ENCODE measurements at places on chromosomes 7 and 10.

DNA sequence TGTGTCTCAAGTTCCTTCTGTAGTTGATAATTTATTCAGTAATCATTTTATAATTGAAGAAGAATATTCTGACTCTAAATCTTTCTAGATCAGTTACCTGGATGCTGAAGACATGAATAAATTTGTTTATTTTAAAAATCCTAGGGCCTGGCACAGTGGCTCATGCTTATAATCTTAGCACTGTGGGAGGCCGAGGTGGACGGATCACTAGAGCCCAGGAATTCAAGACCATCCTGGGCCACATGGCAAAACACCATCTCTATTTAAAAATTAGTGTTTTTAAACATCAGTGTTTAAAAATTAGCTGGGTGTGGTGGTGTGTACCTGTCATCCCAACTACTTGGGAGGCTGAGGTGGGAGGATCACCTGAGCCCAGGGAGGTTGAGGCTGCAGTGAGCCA is 9.3 kb downstream of the POR start:
- no peak for DNase-seq

DNA sequence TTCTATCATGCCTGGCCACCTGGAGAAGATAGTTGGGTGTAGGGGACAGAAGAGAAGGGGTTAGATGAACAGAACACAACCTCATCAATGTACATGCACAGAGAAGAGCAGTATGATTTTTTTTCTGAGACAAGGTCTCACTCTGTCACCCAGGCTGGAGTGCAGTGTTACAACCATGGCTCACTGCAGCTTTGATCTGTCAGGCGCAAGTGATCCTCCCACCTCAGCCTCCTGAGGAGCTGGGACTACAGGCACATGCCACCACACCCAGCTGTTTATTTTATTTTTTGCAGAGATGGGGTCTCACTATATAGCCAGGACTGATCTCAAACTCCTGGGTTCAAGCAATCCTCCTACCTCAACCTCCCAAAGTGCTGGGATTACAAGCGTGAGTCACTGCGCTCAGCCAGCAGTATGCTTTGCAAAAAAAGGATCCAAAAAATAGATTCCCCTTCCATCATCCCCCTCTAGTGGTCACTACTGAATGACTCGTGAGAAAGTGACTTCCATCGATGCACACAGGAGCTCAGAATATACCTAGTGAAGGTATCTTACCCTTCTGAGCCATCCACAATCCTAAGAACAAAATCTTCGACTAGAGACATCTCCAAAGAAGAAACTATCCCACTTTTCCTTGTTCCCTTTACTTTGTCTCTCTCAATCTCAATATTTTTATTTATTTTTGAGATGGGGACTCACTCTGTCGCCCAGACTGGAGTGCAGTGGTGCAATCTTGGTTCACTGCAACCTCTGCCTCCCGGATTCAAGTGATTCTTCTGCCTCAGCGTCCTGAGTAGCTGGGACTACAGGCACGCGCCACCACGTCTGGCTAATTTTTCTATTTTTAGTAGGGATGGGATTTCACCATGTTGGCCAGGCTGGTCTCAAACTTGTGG is 21.0 kb downstream of the ZCWPW1 start:
- DNase-seq = no peak

- DNase-seq = no peak
Measured at GRCh38 chr10:7119325-7120015, 291.4 kb downstream of the SFMBT2 start.

DNA sequence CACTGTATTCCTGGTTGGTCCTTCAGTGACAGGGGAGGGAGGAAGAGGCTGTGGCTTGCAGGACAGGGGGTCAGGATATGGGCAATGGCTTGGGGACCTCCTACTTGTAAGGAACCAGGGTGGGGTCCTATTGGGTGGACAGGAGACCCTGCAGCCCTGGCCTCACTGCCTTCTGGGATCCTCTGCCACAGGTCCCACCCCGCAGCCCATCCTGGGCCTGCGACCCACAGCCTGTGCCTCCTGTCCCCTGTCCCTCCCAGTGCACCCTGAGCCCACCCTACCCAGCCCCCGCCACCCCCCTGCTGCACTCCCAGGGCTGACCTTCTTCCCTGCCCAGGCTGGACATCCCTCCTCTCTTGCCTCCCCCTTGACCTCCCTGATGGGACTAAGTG is 58.7 kb upstream of the MYL10 start:
- DNase-seq = no peak

DNA sequence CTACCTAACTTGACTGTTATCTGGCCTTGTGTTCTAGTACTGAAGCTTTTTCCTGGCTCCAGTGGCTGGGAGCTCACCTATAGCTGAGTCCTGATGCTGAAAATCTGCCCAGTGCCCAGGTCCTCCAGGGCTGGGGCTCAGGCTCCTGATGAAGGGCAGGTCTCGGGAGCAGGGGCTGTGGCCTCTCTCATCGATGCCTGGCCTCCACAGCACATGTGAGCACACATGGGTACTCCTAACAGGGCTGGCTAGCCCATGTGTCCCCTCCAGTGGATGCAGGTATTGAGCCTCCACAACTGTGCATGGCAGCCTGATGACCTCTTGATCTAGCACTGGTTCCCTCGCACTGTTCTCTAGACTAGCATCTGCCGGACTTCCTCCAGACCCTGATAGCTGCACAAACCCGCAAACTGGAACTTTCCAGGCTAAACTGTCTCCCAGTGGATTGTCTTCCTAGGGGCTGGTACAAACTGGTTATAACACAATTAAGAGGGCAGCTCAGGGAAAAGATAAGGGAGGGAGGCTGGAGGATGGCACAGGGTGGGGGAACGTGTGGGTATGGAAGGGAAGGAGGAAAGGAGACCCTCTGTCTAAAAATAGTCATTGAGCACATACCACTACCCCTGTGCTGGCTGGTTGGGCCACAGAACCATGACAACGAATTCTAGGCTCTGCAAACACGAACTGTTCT is 35.1 kb downstream of the PLAC9 start:
- no peak for DNase-seq

DNA sequence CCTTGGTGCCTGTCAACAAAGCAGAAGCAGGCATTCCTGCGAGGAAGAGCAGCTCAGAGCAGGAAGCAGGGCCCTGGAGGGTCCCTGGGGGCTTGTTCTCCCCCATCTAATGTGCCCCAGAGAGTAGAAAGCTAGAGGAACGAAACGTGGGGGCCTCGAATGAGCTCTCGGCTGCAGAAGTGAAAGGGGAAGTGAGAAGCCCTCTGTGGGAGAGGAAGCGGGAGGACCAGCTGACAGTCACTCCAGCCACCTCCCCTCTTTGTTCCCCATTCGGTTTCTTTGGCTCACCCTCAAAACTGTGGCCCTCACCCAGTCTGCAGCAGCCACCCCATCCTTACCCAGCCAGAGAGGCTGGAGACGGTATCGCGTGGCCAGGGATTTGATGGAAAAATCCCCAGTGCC is 25.0 kb downstream of the C10orf105 start:
- DNase-seq = no peak

Data from AG04449 (cell line).